ENCODE measurements at places on chromosomes 4 and X. TPM values are rescaled to one million over a fixed set of nuclear protein-coding genes. Genes with fewer than 3 reads are reported as not detected.

Gene TCEAL8
- 97.5 TPM for total RNA-seq

Gene PPEF1
- not detected for total RNA-seq

Gene P2RY4
- total RNA-seq: not detected

Gene GYG2
- total RNA-seq: 2.5 TPM

Gene TMEM192
- 12.9 TPM for total RNA-seq

Gene HPRT1
- 15.4 TPM for total RNA-seq

Gene PRR32
- total RNA-seq: not detected

Gene MAP3K15
- not detected for total RNA-seq

Gene IL21
- not detected for total RNA-seq

Gene MFAP3L
- 2.8 TPM for total RNA-seq

Gene MGST2
- total RNA-seq: 16.0 TPM

Gene NEXMIF
- not detected for total RNA-seq

Gene ART3
- total RNA-seq: not detected

Gene PCDH7
- total RNA-seq: 30.1 TPM

Gene CLGN
- not detected for total RNA-seq

Gene TMEM31
- total RNA-seq: not detected

Gene MAPK10
- 43.7 TPM for total RNA-seq

Gene GAB1
- 20.5 TPM for total RNA-seq

Gene COL25A1
- 0.25 TPM for total RNA-seq

Gene TCP11X2
- not detected for total RNA-seq

Gene GLUD2
- 7.3 TPM for total RNA-seq

Gene SMIM10L2A
- total RNA-seq: 0.54 TPM

Gene RAB28
- total RNA-seq: 9.9 TPM

Gene RENBP
- 1.1 TPM for total RNA-seq

Gene XAGE1A
- not detected for total RNA-seq

Gene CYTL1
- total RNA-seq: 1.9 TPM

Gene ADGRG4
- total RNA-seq: not detected

Gene CHRDL1
- total RNA-seq: 7.7 TPM

All from cardiac ventricle fibroblast (primary cell).